ENCODE measurements at places on chromosomes 2 and 18.

- DNase-seq, result no peak
Observed at GRCh38 chr2:125886153-125886552, 769.8 kb upstream of the GYPC start.

- peak; percentile 28 for DNase-seq
Observed at GRCh38 chr2:127634066-127634617, 11.8 kb upstream of the GPR17 start.

DNA sequence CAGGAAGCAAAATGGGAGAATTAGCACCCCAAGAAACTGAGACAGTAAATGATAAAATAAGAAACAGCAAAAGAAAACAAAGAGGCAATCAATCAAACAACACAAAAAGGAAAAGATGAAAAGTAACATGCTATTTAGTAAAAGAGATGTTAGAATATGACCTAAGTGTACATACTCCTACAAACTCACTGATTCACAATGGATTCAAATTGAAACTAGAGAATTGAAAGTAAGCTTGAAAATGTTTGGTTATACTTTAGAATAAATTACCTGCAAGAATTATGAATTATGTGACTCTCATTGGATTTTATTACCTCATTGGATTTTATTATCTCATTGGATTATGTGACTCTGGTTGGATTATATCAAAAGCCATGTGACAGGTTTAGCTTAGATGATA is 22.8 kb upstream of the CCNYL1 start:
- DNase-seq, result no peak

DNA sequence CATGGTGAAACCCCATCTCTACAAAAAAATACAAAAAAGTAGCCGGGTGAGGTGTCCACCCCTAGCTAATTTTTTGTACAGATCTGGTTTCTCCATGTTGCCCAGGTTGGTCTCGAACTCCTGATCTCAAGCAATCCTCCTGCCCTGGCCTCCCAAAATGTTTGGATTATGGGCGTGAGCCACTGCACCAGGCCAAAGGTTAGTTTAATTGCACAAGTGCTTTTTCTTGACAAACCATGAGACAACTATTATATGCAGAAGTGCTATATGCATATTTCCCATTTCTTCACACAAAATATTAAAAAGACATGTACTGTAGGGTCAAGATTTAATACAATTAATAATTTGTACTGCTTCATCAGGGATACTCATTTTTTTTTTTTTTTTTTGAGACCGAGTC is 5.0 kb upstream of the GGCX start:
- no peak for DNase-seq

DNA sequence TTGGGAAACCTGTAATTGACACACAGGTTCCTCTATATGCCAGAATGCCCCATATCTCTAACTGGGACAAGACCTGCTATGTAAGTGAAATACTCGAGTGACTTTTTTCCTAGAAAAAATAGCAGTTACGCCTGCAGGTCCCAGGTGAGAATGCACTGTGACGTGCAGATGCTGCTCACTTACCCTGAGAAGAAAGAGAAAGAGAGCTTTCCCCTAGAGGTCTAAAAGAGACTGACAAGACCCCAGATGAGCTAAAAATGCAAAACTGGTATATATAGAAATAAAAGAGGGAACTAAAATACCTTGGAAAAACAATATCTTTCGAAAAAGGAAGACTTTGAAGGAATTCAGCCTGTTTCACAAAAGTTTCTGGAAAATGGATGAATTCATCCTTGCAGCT is 383.0 kb upstream of the DCC start:
- no peak for DNase-seq

DNA sequence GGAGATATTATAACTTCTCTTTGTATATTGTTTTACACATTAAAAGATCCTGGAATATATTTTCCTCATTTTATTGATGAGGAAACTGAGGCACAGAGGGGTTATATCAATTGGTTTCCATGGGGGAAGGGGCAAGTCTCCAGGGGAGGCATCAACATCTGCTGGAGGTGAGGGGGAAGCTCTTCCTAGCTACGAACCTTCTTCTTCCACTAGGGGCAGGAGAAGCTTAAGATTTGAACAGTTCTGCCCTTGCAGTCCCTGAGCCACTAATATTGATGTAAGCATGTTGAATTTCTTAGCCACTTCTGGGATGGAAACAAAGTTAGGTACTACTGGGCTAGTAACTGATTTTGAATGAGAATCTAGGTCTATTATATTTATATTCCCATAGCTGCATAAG is 140.1 kb upstream of the AQP4 start:
- DNase-seq, result no peak

- DNase-seq, result no peak
Observed at GRCh38 chr2:176395273-176395854, 126.1 kb downstream of the MTX2 start.

- no peak for DNase-seq
Observed at GRCh38 chr2:75053484-75054112, 95.2 kb downstream of the POLE4 start.

GRCh38 chr2:186546846-186547245 is 43.0 kb upstream of the ITGAV start:
- DNase-seq, result no peak

GRCh38 chr2:45896311-45896710 is 244.8 kb downstream of the PRKCE start:
- DNase-seq, result no peak

DNA sequence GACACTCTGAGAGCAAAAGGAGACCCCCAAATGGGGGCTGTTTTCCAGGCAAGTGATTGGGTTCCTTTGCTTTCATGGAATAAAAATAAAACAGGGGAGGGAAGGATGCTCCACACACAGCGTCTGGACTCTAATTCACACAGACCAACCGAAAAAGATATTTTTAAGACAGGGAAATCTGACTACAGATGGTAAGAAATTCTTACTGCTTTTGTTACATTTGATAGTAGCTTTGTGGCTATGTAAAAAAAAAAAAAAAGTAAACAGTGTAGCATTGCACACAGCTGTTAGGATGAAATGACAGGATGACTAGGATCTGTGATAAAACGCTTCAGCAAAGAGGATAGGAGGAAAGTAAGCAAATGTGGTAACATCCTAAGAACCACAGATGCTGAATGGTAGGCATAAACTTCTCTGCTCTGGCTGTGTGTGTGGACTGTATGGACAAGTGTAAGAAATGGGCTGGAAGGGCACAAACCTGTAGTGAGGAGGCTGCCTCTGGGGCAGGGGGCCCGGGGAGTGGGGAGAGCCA is 207.6 kb downstream of the ANAPC1 start:
- DNase-seq, result no peak

DNA sequence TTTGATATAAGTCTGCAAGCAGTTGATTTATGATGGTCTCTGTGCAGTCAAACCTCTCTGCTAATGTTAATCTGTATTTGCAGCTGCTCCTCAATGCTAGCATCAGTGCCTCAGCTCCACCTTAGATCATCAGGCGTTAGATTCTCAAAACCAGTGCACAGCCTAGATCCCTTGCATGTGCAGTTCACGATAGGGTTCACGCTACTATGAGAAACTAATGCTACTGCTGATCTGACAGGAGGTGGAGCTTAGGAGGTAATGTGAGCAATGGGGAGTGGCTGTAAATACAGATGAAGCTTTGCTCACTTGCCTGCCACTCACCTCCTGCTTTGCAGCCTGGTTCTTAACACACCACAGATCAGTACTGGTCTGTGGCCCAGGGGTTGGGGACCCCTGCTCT is 18.4 kb downstream of the RBKS start:
- DNase-seq, result no peak

GRCh38 chr18:12929477-12930083 is 18.2 kb upstream of the SEH1L start:
- no peak for DNase-seq

GRCh38 chr2:140882671-140883620 is 1247.9 kb downstream of the LRP1B start:
- no peak for DNase-seq

GRCh38 chr2:82411071-82411470 is 2048.0 kb downstream of the SUCLG1 start:
- no peak for DNase-seq

- no peak for DNase-seq
Observed at GRCh38 chr2:218032336-218033171, 29.8 kb upstream of the TNS1 start.

GRCh38 chr2:58616961-58617360 is 375.8 kb upstream of the FANCL start:
- DNase-seq, result no peak

GRCh38 chr2:27407798-27408491 is 1.4 kb downstream of the PPM1G start:
- DNase-seq, result peak; percentile 15

DNA sequence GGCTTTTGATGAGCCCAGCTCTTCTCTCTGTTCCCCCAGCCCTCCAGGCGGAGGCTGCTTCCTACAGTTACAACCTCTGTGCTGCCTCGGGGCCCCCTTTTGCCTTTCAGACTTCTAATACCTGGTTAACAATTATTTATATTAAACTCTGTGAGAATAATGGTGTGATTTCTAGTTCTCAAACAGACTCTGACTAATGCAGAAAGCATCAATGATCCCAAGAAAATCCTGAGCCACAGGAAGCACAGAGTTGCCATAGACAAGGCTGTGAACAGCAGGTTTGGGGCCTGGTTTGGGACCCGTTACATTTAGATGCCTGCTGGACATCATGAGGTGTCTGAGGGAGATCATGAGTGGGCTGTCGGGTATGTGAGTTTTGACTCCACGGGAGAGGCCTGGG is 37.4 kb upstream of the MYO3B start:
- DNase-seq, result no peak

GRCh38 chr2:177165721-177166711 is 46.6 kb upstream of the HNRNPA3 start:
- DNase-seq, result no peak

DNA sequence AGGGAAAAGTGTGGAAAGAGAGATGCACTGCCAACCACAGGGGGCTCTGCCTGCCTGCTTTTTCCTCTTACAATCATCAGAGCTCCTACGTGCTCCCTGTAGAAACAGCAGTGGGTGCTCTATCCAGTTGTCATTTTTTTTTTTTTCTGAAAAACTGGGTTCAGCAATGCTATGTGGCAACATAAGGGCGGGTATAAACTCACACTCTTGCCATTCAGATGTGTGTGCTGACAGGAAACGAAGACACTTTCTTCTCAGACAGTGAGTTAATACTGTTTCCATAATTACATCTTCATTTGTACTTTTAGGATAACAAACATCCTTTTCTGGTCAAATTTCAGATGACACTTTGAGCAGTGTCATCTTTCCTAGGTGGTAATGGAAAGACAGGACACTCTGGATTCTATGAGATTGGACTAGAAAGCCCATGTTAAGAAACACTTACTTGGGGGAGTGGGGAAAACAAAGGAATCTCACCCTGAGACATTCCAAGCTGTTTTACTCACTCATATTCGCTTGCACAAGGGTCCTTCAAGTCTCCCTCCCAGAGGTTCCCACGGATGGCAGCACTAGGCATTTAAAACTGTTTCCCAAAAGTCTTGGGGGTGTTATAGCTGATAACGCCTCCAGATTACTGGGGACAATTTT is 41.3 kb downstream of the CCDC93 start:
- no peak for DNase-seq

- DNase-seq, result peak; percentile 63
Observed at GRCh38 chr2:157840568-157841156, 35.5 kb downstream of the ACVR1 start.

DNA sequence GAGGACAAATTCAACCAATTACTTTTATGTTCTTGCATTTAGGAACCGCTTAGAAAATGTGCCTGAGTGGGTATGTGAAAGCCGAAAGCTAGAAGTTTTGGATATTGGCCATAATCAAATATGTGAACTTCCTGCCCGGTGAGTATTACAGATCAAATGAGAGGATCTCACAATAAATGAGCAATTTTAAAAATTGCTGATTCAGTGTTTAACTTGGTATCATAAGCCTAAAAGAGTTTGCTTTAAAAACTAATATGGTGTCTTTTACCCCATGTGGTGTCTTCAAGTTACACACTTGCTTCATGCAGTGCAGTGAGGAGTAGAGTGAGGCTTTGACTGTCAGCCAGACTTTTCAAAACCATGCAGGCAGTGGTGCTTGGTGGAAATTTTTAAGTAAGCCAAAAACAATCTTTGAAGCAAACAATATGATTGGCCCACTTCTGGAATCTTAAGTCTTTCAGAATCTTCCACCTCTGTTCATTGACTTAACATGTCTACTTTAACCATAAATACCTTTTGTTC is 199.6 kb downstream of the PHLPP1 start:
- DNase-seq, result no peak
